ENCODE measurements at places on chromosomes 16 and 17. TPM values are rescaled to one million over a fixed set of nuclear protein-coding genes. Genes with fewer than 3 reads are reported as not detected.

GRCh38 chr17:17433000-17433703, 43.6 kb upstream of the MED9 start:
- no peak for DNase-seq

DNA sequence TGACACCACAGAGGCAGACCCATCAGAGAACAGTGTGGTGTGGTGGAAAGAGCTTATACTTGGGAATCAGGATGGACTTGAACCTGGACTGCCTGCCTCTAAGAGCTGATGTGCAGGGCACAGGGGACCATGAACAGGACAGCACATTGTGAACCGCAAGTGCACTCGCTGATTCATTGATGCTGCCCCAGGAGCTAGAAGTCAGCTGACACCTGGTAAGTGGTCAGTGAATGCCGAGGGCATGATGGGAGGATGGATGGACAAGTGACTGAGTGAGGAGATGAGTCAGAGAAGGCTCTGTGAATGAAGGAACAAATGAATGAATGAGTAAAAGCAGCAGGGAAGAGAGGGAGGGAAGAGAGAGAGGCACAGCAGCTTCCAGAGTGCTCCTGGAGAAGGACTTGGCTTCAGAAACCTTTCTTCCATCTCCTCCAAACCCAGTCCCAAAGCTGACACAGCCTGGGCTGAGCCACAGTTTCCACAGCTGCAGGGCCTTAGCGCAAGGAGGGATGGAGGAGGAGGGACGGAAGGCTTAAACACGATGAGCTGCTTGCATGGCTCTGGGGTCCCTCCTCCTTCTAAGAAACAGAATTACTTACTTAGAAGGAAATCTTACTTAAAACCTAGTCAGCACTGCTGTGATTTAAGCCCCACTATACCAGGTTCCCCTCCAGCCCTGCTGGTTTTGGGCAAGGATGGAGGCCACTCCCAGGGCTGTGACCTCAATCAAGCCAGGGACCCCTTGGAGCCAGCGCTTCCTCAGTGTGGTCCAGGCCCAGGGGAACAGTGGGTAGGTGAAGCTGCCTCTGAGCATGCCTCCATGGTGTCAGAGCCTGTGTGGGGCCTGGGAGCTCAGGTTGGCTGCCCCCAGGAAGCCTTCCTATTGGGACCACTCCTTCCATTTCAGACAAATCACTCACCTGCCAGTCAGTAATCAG, 184.6 kb downstream of the TMEM132E start:
- no peak for DNase-seq

SHBG gene
- 3.0 TPM for polyA plus RNA-seq

PITPNC1 gene
- polyA plus RNA-seq: 25.7 TPM

ABCC11 gene
- polyA plus RNA-seq: 0.80 TPM

SLFN13 gene
- 15.9 TPM for polyA plus RNA-seq

NOTUM gene
- 2.1 TPM for polyA plus RNA-seq
